Fibroblast of pulmonary artery (primary cell): ENCODE measurements at places on chromosomes 2 and 18.

DNA sequence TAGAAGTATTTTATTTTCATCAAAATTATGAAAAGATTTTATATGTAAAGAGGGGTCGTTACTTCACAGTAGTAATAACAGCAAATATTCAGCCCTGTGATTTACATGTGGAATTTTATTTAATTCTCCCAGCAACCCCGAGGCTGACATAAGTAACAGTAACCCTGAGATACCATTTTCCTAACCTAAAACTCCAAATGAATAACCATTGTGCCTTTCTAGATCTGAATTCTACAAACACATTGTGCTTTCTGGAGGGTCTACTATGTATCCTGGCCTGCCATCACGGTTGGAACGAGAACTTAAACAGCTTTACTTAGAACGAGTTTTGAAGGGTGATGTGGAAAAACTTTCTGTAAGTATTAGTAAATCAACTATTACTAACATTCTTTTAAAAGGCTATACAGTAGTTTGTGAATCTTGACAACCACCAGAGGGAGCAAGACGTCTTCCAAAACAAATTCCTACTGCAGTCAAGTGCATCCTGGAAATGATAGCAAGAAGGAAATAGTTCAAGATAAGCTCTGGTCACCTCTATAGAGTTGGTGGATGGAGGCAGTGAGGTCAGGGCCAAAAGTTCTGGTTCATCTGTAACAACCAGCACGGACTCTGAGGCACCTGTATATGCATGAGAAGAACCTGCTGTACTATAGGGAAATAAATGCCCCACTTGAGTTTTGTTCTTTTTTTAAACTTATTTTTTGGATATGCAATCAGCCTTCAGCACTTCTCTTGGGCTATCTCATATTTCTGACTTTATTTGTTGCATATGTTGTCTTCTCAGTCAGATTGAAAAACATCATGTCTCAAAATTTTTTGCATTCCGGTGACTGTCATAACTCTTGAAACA, 37.4 kb downstream of the ACTR2 start:
- DNase-seq = peak; percentile 93

- peak; percentile 3 for DNase-seq
Measured at GRCh38 chr18:26919627-26920026, 54.1 kb upstream of the AQP4 start.

- no peak for DNase-seq
Measured at GRCh38 chr18:2881840-2882195, 35.0 kb downstream of the EMILIN2 start.

DNA sequence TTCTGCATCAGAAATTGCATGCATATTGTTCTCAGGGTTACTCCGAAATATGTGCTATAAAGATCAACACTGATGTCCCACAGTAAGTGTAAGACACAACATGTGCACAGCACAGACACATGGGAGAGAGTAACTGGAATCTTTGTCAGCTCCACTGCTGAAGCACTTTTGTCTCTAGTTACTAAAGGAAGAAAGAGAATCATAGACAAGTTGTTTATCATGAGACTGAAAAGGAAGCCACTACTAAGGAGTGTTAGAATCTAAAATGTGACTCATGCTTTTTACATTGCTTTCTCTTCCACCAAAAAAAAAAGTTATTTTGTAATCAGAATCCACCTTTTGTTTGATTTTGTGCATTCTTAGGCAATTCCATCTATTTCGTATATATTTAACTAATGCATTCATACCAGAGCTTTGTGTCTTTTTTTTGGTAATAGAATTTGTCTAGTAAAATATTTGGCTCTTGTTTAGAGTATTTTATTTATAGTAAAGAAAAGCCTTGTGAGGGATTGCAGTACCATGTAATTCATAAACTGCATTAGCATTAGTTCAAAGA, 502.4 kb downstream of the FBXO15 start:
- DNase-seq = peak; percentile 33

DNA sequence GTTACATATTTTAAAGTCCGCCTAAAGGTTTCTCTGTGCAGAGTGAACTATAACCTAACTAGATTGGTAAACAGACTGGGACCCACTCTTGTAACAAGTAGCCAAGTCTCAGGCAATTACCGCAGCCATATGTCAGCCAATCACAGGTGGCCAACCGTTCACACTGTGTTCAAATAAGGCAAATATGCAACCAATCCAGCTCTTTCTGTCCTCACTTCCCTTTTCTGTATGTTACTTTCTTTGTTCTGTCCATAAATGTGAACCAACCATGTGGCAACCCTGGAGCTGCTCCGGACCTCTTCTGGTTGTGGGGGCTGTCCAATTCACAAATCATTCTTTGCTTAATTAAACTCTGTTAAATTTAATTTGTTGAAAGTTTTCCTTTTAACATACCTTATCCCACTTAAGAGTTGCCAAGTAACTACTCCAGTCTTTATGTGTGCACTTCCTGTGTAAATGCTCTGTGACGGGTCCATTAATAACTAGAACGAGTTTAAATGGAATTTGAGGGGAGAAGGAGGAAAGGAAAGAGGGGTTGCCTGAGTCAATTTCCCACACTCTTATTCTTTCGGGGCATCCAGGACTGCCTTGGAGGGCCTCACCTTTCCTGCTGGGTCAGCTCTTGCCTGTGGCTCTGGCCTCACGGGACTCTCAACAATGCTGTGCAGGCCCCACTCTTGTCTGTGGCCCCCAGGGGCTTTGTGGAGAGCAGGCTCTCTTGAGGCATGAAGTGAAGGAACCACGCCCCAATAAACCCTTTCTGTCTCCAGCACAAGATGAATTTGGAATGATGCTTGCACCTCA, 6.6 kb upstream of the RPL37A start:
- no peak for DNase-seq

GRCh38 chr2:28616396-28616999, 120.6 kb downstream of the PLB1 start:
- peak; percentile 54 for DNase-seq

DNA sequence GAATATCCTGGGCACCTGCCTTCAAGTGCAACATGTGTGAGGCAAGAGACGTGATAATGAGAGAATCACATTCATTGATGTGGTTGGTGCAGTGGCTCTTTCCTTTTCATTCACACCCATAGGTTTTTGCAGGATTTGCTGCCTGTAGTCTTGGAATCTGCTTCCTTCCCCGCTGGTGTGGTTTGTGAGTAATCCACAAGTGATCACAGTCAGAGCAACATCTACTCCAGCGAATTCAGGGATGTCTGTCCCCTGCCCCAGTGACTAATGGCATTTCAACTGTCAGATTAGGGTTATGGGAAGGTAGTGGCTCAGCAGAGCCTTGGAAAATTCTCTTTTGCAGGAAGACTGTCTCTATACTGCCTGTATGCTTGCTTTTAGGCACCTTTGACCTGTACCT, 225.5 kb upstream of the RBMS1 start:
- DNase-seq = no peak

GRCh38 chr2:234488913-234489451, 7.9 kb downstream of the ARL4C start:
- DNase-seq = no peak

- no peak for DNase-seq
Measured at GRCh38 chr2:127567351-127567854, 31.9 kb downstream of the MYO7B start.

DNA sequence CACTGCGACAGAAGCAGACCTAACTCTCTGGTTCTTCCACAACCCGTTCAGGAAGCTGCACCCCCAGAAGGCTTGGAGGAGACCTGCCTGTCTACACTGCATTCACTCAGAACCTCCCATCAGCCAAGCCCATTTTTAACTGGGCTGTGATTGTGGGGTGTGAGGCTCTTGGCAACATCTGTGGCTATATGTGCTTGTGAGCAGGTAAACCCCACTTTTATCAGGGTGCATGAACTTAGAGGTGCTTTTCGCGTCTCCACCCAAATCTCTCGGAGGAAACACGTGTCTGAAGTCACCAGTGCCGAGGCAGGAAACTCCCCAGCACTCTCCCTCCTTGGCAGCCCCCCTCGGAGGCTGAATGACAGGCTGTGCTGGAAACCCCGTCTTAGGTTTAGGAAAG, 158.2 kb upstream of the SALL3 start:
- no peak for DNase-seq

DNA sequence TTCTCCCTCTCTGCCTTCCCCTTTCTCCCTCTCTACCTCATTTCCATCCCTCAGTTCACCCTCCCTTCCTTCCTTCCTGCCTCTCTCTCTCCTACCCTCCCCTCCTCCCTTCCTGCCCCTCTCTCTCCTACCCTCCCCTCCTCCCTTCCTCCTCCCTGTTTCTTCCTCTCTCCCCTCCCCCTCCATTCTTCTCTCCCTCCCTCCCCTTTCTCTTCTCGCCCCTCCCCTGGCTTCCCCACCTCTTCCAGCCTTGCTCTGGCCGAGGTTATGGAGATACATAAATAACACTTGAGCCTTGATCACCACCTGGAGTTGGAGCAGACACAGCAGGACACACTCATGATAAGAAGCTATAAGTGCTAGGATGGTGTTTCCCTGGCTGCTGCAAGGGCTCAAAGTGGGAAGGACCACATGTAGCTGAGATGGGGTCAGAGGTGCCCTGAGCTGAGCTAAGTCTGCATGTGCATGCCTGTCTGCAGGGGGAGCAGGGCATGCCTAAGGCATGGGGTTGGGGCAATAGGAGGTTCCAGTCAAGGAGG, 326.1 kb upstream of the HS6ST1 start:
- no peak for DNase-seq

GRCh38 chr2:128789776-128790455, 471.2 kb upstream of the HS6ST1 start:
- no peak for DNase-seq

- no peak for DNase-seq
Measured at GRCh38 chr2:232435375-232435648, 20.6 kb upstream of the ALPI start.
